Activated CD4-positive, alpha-beta T cell treated with anti-CD3 and anti-CD28 coated beads, Interleukin-2, amount 10 ng/mL, durations not matched to agents 7 days and 5 days (primary cell): ENCODE measurements at places on chromosomes 2 and 18.

GRCh38 chr2:129882476-129882875 lies 97.0 kb upstream of the RAB6C start:
- H3K27me3 ChIP-seq: no peaks in the 10 kb centered on the region
- no peaks in the 10 kb centered on the region for H3K36me3 ChIP-seq
- no peak overlapping the region for H3K27ac ChIP-seq

DNA sequence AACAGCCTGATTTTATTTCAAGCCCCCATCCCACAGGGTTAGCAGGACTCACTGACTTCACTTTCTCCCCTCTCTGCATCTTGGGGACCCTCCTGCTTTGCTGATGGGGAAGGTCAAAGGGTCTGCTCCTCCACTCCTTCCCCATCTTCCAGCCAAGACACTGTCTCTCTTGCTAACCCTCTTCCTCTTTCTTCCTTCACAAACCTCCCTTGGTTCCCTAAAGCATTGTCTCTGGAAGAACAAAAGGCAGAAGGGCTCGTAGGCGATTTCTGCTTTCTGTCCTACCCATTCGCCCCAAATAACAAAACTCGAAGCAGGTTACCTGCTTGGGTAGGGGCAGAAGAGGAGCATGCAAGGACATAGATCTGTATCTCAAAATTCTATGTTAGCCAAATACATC lies 5.5 kb upstream of the SLC4A3 start:
- H3K4me3 ChIP-seq: no peak overlapping the region
- H3K4me1 ChIP-seq: peaks cover 4% of the 10 kb centered on the region
- H3K36me3 ChIP-seq: no peaks in the 10 kb centered on the region
- H3K27me3 ChIP-seq: peaks cover 31% of the 10 kb centered on the region
- no peak for DNase-seq

DNA sequence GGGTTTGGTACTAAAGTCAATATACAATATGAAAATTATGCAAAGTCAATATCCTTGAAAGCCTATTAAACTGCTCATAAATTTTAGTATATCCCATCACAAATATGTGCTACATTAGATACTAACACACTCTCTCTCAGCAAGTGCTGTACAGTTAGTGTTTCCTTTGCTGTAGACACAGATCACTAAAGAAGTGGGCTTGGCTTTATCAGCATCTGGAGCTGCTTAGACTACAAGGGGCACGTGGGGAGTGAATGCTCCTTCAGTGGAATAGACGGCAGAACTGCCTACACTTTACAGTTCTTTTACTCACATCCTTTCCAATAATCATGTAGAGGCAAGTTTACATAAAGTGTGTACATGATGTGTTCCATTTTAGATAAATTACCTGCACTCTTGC lies 26.0 kb upstream of the EFEMP1 start:
- H3K4me3 ChIP-seq: no peak overlapping the region
- H3K36me3 ChIP-seq: no peaks in the 10 kb centered on the region
- no peak for DNase-seq

DNA sequence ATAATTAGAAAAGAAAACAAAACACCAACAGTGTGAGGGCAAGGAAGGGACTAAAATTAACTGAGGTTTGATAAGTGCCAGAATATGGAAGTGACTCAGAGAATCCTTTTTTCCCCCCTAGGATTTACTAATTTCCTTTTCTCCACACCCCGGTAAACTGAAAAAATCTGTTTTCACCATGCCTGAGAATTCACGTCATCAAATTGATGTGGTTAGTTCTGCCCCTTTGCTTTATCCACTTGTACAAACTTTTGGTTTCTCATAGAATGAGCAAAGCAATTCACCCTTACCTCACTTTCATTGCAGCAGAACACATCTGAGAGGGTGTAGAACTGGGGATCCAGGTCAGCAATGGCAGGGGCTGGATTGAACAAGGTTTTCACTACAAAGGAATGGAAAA lies 57.8 kb downstream of the RBKS start:
- H3K4me1 ChIP-seq: no peaks in the 10 kb centered on the region
- no peak for DNase-seq
- H3K27me3 ChIP-seq: peaks cover 2% of the 10 kb centered on the region
- no peak overlapping the region for H3K27ac ChIP-seq
- no peaks in the 10 kb centered on the region for H3K36me3 ChIP-seq

DNA sequence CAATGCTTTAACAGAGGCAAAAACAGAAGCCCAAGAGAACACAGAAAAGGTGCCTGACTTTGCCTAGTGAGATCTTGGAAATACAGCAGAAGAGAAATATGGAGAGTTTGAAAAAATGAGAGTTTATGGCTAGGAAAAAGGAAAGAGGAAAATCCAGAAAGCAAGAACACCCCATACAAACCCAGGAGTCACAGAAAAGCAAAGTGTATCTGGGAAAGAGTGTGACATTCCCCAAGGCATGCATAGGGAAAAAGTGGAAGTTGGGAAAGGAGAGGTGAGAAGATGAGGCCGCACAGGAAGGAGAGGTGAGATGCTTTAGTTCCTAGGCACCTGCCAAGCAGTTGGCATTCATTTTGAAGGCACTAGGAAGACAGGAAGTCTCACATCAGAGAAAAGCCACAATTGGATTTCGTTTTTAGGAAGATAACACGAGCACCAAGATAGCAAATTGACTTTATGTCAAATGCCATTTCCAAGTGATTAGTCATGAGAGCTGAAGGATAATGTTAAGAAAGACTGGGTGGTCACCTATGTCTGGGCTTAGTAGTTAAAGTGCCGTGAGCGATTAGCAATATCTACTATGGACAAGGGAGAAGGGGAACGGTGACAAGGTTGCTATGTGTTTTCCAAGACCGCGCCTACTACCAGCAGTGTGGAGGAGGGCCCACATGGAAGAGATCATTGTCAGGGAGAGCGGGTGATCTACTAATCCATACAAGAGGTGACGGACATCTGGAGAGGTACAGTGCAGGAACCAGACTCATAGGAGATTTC lies 224.1 kb upstream of the PARD3B start:
- no peaks in the 10 kb centered on the region for H3K36me3 ChIP-seq
- H3K4me3 ChIP-seq: no peak overlapping the region
- H3K27ac ChIP-seq: no peak overlapping the region
- H3K27me3 ChIP-seq: peaks cover 31% of the 10 kb centered on the region

- no peak for DNase-seq
- H3K27ac ChIP-seq: no peak overlapping the region
- peaks cover 32% of the 10 kb centered on the region for H3K27me3 ChIP-seq
- no peaks in the 10 kb centered on the region for H3K4me1 ChIP-seq
Measured at GRCh38 chr2:69260666-69261065, 126.4 kb downstream of the GFPT1 start.

DNA sequence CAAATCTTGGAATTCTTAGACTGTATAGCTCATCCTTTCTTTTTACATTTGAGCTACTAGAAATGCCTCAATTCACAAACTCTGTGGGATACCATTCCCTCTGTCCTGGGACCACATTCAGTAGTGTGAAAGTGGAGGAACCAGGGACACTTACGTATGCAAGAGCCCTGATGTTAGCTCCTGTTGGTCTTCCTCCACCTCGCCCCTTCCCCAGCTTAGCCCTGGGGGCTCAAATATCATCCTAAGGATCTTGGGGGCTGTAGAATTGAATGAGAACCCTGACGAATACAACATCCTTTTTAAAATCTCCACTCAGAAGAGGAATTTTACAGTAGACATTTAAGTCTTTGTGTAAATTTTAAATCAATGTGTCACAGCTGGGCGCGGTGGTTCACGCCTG lies 65.2 kb upstream of the RAPH1 start:
- no peak overlapping the region for H3K4me3 ChIP-seq
- H3K27me3 ChIP-seq: peaks cover 21% of the 10 kb centered on the region

- H3K27ac ChIP-seq: no peak overlapping the region
- DNase-seq: no peak
- peaks cover 3% of the 10 kb centered on the region for H3K27me3 ChIP-seq
- no peak overlapping the region for H3K4me3 ChIP-seq
- no peaks in the 10 kb centered on the region for H3K36me3 ChIP-seq
- H3K4me1 ChIP-seq: no peaks in the 10 kb centered on the region
Measured at GRCh38 chr2:151862700-151863099, 34.5 kb upstream of the ARL5A start.

- no peak overlapping the region for H3K4me3 ChIP-seq
- H3K4me1 ChIP-seq: peaks cover 10% of the 10 kb centered on the region
- peaks cover 11% of the 10 kb centered on the region for H3K36me3 ChIP-seq
Measured at GRCh38 chr18:62590799-62591590, 68.2 kb downstream of the ZCCHC2 start.

DNA sequence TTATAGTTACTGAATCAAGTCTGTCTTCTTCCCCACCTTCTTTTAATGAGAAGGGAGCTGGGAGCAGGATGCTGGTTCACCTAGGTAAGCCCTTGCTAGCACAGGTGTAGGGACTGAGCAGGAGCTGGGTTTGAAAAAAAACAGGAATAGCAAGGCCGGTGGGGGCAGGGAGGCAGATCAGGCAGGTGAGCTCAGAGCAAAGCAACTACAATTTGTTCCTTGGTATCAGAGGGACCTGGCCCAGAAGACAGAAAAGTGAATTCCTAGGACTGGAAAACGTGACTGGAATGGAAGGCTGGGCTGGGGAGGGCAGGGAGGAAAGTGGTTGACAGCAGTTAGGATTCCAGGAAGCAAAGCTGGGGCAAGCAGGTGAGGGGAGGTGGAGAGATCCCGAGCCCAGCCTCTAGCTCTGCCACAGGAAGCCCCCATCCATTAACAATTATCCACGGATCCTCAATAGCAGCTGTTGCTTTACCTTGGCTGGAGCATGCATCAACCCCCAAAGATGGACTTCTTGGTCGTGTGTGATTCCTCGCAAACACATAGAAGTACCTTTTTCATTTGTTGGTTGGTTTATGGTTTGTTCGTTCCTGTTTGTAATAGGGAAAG lies 118.4 kb downstream of the LNPK start:
- H3K4me1 ChIP-seq: no peaks in the 10 kb centered on the region
- no peak overlapping the region for H3K4me3 ChIP-seq
- H3K36me3 ChIP-seq: no peaks in the 10 kb centered on the region
- no peak overlapping the region for H3K27ac ChIP-seq

- no peak for DNase-seq
- H3K27me3 ChIP-seq: no peaks in the 10 kb centered on the region
- H3K36me3 ChIP-seq: peaks cover 19% of the 10 kb centered on the region
- peak overlapping the region; percentile 95 for H3K27ac ChIP-seq
Measured at GRCh38 chr18:59357928-59358327, 1.1 kb downstream of the LMAN1 start.

- H3K4me1 ChIP-seq: no peaks in the 10 kb centered on the region
- H3K27me3 ChIP-seq: no peaks in the 10 kb centered on the region
- no peak overlapping the region for H3K27ac ChIP-seq
- no peak overlapping the region for H3K4me3 ChIP-seq
- no peaks in the 10 kb centered on the region for H3K36me3 ChIP-seq
- DNase-seq: no peak
Measured at GRCh38 chr2:225573603-225574002, 174.1 kb downstream of the NYAP2 start.

DNA sequence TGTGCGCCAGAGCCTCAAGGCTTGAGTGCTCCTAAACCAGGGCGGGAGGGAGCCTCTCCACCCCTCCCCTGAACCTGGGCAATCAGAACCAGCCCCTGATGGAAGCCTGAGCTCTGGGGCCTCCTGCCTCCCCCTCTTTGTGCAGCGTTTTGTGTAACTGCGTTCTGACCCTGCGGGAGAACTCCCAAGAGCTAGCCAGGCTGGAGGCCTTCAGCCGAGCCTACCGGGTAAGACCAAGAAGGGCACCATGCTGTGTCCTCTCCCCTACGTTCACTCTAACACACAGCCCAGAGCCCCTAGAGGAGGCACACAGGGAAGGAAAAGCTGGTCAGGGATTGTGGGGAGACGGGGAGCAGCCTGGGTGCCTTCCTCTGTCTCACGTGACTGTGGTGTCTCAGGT lies 108.0 kb downstream of the PLB1 start:
- no peak overlapping the region for H3K27ac ChIP-seq
- H3K4me3 ChIP-seq: no peak overlapping the region
- H3K4me1 ChIP-seq: peaks cover 21% of the 10 kb centered on the region
- H3K36me3 ChIP-seq: peaks cover 15% of the 10 kb centered on the region
- DNase-seq: no peak

GRCh38 chr2:9779596-9780264 lies 63.5 kb upstream of the TAF1B start:
- peak overlapping the region; percentile 59 for H3K4me3 ChIP-seq
- H3K36me3 ChIP-seq: peaks cover 4% of the 10 kb centered on the region
- peaks cover 60% of the 10 kb centered on the region for H3K4me1 ChIP-seq
- DNase-seq: peak; percentile 69

DNA sequence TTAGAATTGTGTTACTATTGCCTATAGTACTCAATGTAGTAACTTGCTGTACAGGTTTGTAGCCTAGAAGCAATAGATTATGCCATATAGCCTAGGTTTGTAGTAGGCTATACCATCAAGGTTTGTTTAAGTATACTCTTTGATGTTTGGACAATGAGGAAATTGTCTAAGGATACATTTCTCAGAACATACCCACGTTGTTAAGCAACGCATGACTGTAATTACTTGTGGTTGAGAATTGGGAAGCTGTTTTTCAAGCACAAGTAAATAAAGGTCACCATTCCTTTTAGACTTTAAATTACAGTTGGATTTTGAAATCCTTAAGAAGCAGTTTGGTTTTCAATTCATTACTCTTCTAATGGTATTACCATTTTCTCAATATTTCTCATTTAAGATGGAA lies 89.8 kb upstream of the KCNH7 start:
- H3K4me1 ChIP-seq: no peaks in the 10 kb centered on the region
- DNase-seq: no peak
- no peak overlapping the region for H3K27ac ChIP-seq
- no peaks in the 10 kb centered on the region for H3K27me3 ChIP-seq

- H3K4me3 ChIP-seq: no peak overlapping the region
- H3K4me1 ChIP-seq: no peaks in the 10 kb centered on the region
- H3K36me3 ChIP-seq: no peaks in the 10 kb centered on the region
- DNase-seq: no peak
Measured at GRCh38 chr18:55362303-55362702, 225.7 kb downstream of the TCF4 start.

GRCh38 chr18:71116535-71116934 lies 827.7 kb downstream of the SOCS6 start:
- no peak for DNase-seq
- H3K4me3 ChIP-seq: no peak overlapping the region
- H3K27ac ChIP-seq: no peak overlapping the region
- no peaks in the 10 kb centered on the region for H3K4me1 ChIP-seq
- no peaks in the 10 kb centered on the region for H3K27me3 ChIP-seq

- H3K36me3 ChIP-seq: no peaks in the 10 kb centered on the region
- no peak overlapping the region for H3K4me3 ChIP-seq
- no peak for DNase-seq
Measured at GRCh38 chr18:407626-408224, 92.8 kb downstream of the COLEC12 start.

GRCh38 chr2:24734741-24735140 lies 58.5 kb downstream of the PTRHD1 start:
- H3K27ac ChIP-seq: no peak overlapping the region
- peaks cover 2% of the 10 kb centered on the region for H3K36me3 ChIP-seq
- no peak for DNase-seq
- no peak overlapping the region for H3K4me3 ChIP-seq
